Cardiac muscle cell (in vitro differentiated cells and primary cell): ENCODE measurements at places on chromosomes 2 and 18. TPM values are rescaled to one million over a fixed set of nuclear protein-coding genes. Genes with fewer than 3 reads are reported as not detected.

CFAP221 gene
- total RNA-seq: 11.0 and 12.9 TPM in 2 replicates

SPOPL gene
- 13.6 and 17.1 TPM in 2 replicates for total RNA-seq

RNASEH1 gene
- 24.3 and 24.5 TPM in 2 replicates for total RNA-seq

EVX2 gene
- total RNA-seq: 0.06 and 0.11 TPM in 2 replicates

UGT1A3 gene
- total RNA-seq: not detected in 2 replicates

AP1S3 gene
- 2.1 TPM in 1 of 2 replicates, not detected in the other for total RNA-seq

MC4R gene
- 0.21 and 0.54 TPM in 2 replicates for total RNA-seq

GRCh38 chr2:146853741-146854444 is 990.9 kb upstream of the ACVR2A start:
- H3K27ac ChIP-seq: no peak overlapping the region
- no peak for DNase-seq
- H3K36me3 ChIP-seq: no peaks in the 10 kb centered on the region
- H3K4me3 ChIP-seq: no peak overlapping the region
- no peaks in the 10 kb centered on the region for H3K27me3 ChIP-seq
- no peaks in the 10 kb centered on the region for H3K4me1 ChIP-seq

GRCh38 chr2:151021747-151022452 is 239.8 kb downstream of the RBM43 start:
- H3K36me3 ChIP-seq: no peaks in the 10 kb centered on the region
- DNase-seq: peak; percentile 55
- no peaks in the 10 kb centered on the region for H3K27me3 ChIP-seq
- H3K4me1 ChIP-seq: no peaks in the 10 kb centered on the region
- H3K4me3 ChIP-seq: no peak overlapping the region
- H3K27ac ChIP-seq: no peak overlapping the region

- no peak overlapping the region for H3K4me3 ChIP-seq
- DNase-seq: no peak
- no peak overlapping the region for H3K27ac ChIP-seq
Measured at GRCh38 chr2:27198627-27199026, 13.2 kb upstream of the ATRAID start.

- H3K27ac ChIP-seq: no peak overlapping the region
- H3K4me3 ChIP-seq: no peak overlapping the region
- H3K27me3 ChIP-seq: no peaks in the 10 kb centered on the region
- no peak for DNase-seq
- H3K4me1 ChIP-seq: no peaks in the 10 kb centered on the region
- H3K36me3 ChIP-seq: no peaks in the 10 kb centered on the region
Measured at GRCh38 chr2:240631548-240632305, 6.4 kb downstream of the GPR35 start.

DNA sequence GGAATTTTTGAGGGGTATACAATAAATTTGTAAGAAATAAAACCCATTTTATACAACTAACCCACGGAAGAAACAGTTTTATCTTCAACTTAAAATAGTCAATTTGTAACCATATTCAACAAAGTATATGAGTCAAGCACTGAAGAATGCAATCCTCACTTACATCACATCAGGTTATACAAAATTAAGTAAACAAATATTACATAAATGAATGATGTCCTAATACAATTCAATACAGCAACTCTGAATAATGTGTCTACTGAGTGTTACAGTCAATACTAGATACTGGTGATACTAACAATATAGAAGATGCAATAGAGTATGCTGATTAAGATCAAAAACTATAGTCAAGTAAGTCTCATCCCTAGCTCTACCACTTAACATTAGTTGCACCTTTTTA is 58.6 kb downstream of the FANCL start:
- no peak overlapping the region for H3K27ac ChIP-seq
- no peak overlapping the region for H3K4me3 ChIP-seq
- peak; percentile 6 for DNase-seq
- H3K4me1 ChIP-seq: no peaks in the 10 kb centered on the region
- H3K36me3 ChIP-seq: no peaks in the 10 kb centered on the region
- H3K27me3 ChIP-seq: no peaks in the 10 kb centered on the region

DNA sequence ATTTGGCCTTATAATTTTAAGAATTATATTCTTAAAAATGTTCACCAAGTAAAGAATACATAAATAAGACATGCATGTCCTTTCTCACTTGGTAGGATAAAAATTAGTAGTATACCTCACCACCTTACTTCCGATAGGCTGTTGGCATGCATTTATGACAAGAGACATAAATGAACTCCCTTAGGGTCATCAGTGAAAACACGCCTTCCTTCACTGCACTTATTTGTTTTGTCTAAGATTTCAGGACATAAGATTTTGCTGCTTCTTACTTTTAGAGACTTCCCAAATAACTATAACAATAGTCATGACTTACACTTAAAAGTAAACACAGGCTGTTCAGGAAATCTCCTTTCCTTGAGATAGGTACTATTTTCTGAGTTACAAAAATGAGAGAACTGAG is 661.3 kb upstream of the CNTNAP5 start:
- no peak overlapping the region for H3K4me3 ChIP-seq
- no peaks in the 10 kb centered on the region for H3K27me3 ChIP-seq
- H3K27ac ChIP-seq: no peak overlapping the region
- H3K4me1 ChIP-seq: no peaks in the 10 kb centered on the region

GRCh38 chr2:161104054-161104553 is 56.1 kb upstream of the TANK start:
- no peaks in the 10 kb centered on the region for H3K27me3 ChIP-seq
- no peaks in the 10 kb centered on the region for H3K36me3 ChIP-seq
- H3K4me1 ChIP-seq: no peaks in the 10 kb centered on the region
- no peak overlapping the region for H3K4me3 ChIP-seq
- H3K27ac ChIP-seq: no peak overlapping the region
- DNase-seq: no peak

GRCh38 chr2:17136231-17136630 is 382.0 kb downstream of the RAD51AP2 start:
- H3K27me3 ChIP-seq: no peaks in the 10 kb centered on the region
- no peaks in the 10 kb centered on the region for H3K4me1 ChIP-seq
- DNase-seq: no peak
- no peak overlapping the region for H3K27ac ChIP-seq

GRCh38 chr2:15733867-15734673 is 142.4 kb downstream of the DDX1 start:
- H3K36me3 ChIP-seq: no peaks in the 10 kb centered on the region
- H3K4me1 ChIP-seq: peaks cover 39% of the 10 kb centered on the region
- peak; percentile 61 for DNase-seq

- no peak overlapping the region for H3K4me3 ChIP-seq
- H3K27ac ChIP-seq: no peak overlapping the region
- no peaks in the 10 kb centered on the region for H3K36me3 ChIP-seq
- H3K27me3 ChIP-seq: no peaks in the 10 kb centered on the region
- H3K4me1 ChIP-seq: no peaks in the 10 kb centered on the region
- DNase-seq: no peak
Measured at GRCh38 chr2:41728788-41729338, 319.0 kb upstream of the PKDCC start.

GRCh38 chr18:62950246-62950645 is 234.9 kb downstream of the PHLPP1 start:
- peaks cover 14% of the 10 kb centered on the region for H3K4me1 ChIP-seq
- no peak overlapping the region for H3K4me3 ChIP-seq
- no peak for DNase-seq
- H3K36me3 ChIP-seq: peaks cover 7% of the 10 kb centered on the region
- H3K27me3 ChIP-seq: no peaks in the 10 kb centered on the region

DNA sequence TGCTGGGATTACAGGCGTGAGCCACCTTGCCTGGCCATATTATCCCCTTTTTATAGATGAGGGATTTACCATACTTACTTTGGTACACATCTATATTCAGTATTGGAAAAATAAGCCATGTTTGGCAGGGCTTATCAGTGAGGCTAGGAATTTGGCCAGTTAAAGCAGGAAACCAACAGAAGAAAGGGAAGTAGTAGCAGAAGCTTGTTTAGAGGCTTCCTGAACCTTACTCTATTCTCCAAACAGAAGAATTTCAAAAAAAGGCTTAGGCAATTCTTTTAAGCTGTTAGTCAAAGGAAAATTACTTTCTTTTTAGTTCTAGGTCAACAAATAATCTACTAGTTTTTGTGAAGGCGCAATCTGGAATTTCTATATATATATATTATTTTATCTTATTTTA is 3.2 kb upstream of the GLS start:
- no peaks in the 10 kb centered on the region for H3K27me3 ChIP-seq
- H3K4me1 ChIP-seq: peaks cover 2% of the 10 kb centered on the region
- no peaks in the 10 kb centered on the region for H3K36me3 ChIP-seq
- H3K27ac ChIP-seq: no peak overlapping the region

GRCh38 chr2:118865106-118865505 is 17.7 kb upstream of the EN1 start:
- peak; percentile 71 for DNase-seq
- no peaks in the 10 kb centered on the region for H3K36me3 ChIP-seq
- peaks cover 36% of the 10 kb centered on the region for H3K27me3 ChIP-seq
- no peak overlapping the region for H3K4me3 ChIP-seq
- no peak overlapping the region for H3K27ac ChIP-seq
- H3K4me1 ChIP-seq: peaks cover 2% of the 10 kb centered on the region

GRCh38 chr2:240983361-240983995 is 14.9 kb upstream of the SNED1 start:
- peak; percentile 79 for DNase-seq
- H3K36me3 ChIP-seq: no peaks in the 10 kb centered on the region
- no peak overlapping the region for H3K4me3 ChIP-seq
- H3K27me3 ChIP-seq: peaks cover 31% of the 10 kb centered on the region

DNA sequence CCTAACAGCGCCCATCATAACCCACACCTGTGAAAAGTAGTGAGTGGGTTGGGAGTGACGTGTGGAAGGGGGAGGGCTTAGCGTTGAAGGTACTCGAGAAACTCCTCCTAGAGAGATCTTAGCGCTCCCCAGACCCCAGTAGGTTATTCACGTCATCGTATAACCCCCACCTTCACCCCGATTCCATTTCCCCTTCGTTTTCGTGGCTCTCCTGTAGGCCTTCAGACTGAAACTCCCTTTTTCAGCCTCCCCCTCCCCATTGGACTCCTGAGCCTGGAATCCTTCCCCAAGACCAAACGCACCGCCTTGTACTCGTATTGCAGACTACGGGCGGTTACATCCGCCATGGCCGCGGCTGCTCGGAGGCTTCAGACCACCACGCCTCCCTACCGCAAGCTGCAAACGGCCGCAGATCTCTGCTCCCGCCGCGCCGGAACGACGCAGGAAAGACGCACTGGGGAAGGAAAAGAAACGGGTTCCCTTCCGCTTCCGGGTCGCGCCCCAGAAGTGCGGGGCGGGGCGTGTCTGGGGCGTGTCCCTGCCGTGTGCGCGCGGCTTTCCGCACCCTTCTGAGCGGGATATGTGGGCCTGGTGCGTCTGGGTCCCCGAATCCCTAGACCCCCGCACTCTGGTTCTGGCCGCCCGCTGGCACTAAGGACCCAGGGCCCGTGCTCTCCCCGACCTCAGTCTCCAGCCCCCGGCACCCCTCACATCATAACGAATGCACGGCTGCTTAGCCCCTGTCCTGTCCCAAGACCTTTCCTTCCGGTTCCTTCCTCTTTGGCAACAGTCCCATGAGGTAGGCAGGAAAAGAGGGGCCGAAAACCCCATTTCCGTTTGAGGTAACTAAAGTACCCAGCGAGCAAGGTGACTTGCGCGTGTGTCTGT is at the start of gene SNRNP200:
Gene SNRNP200, minus strand, starts transcription at position 456 of the 888 bp plus-strand sequence. Its CDS starts 109 bp downstream, at position 347.
- peak within 1 kb of the TSS; percentile 80 for H3K27ac ChIP-seq
- H3K27me3 ChIP-seq: no peaks in the 10 kb centered on the region
- H3K4me1 ChIP-seq: peaks cover 4% of the 10 kb centered on the region
- peaks cover 28% of the 10 kb centered on the region for H3K36me3 ChIP-seq

GRCh38 chr2:205834796-205835195 is 152.5 kb downstream of the NRP2 start:
- H3K27me3 ChIP-seq: no peaks in the 10 kb centered on the region
- H3K4me1 ChIP-seq: no peaks in the 10 kb centered on the region
- no peaks in the 10 kb centered on the region for H3K36me3 ChIP-seq
- no peak overlapping the region for H3K27ac ChIP-seq
- peak; percentile 75 for DNase-seq
